Cerebellar cortex (tissue), 1 donor: ENCODE measurements at places on chromosomes 5 and 9.

- peak; percentile 3 for DNase-seq
Measured at GRCh38 chr5:159878988-159879471, 37.3 kb upstream of the ADRA1B start.

- no peak for DNase-seq
Measured at GRCh38 chr9:33942471-33943083, 106.1 kb downstream of the UBAP2 start.

DNA sequence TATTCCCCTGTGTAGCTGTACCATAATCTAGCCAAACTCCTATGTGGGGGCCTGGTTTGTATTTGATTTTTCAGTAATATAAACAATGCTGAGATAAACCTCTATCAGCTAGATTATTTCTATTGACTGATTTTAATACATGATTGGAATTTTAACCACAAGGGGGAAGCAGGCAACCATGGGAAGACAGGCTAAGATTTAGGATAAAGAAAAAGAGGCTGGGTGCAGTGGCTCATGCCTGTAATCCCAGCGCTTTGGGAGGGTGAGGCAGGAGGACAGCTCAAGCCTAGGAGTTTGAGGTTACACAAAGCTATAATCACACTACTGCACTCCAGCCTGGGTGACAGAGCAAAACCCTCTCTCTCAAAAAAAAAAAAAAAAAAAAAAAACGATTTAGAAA is 18.1 kb upstream of the GPX3 start:
- peak; percentile 54 for DNase-seq

DNA sequence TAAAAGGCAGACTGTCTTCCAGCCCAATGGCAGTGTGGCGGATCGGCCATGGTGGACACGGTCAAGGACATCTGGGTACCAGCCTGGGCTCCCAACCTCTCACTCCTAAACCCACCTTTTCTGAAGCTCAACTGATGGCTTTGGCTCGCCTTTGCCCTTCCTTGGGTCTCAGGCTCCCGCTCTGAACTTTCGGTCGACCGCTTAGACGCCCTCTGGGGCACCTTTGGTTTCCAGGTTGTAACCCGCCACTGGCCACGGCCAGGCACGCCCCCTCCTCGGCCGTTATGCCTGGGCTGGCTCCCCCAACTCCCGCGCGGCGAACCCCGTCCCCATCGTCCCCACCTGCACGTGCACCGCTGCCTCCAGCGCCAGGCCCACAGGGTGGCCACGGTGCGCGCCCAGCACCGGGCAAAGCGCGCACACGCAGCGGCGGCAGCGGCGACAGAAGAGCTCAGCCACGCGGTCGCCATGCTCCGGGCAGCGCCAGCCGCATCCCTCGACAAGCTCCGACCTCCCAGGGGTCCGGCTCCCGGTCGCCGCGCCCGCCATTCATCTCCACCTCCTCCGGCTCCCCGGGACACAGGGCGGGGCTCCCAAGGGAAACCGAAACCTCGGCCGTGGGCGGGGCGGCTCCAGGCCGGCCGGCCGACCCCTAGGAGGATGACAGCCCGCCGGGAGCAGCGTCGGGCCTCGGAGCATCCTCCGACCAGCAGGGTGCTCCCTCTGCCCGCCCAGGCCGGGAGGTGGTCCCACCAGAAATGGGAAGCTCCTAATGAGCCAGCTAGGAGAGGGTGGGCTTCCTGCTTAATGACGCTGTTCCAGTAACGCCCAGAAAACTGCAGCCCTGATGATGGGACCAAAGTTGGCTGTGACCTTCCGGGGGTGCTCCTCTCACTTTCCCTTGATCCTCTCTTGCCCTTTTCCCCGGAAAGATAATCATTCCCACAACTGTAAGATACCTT is at the start of gene TRIM14:
TSS of gene TRIM14 (minus strand) at position 583 of the 962 bp plus-strand sequence. CDS start at position 549, 34 bp downstream.
- DNase-seq, result peak; percentile 11

GRCh38 chr5:74499256-74500050 is 141.1 kb downstream of the ENC1 start:
- no peak for DNase-seq

DNA sequence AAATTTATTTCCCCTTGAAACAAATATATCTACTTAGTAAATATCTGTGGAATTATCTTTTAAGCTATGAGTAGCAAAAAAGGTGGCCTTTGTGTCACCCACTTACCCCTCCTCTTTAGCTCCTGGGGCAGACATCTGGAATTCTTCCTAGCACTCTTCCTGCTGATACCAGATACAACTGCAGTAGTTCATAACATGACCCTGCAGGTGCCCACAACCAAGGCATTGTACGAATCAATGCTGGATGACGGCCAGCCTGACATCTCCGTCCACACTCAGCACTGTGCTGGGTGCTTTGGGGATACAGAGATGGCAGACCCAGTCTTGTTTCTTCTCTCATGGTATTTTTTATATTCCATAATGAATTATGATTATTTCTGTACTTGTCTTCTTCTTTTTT is 152.3 kb downstream of the GOLPH3 start:
- DNase-seq, result no peak

DNA sequence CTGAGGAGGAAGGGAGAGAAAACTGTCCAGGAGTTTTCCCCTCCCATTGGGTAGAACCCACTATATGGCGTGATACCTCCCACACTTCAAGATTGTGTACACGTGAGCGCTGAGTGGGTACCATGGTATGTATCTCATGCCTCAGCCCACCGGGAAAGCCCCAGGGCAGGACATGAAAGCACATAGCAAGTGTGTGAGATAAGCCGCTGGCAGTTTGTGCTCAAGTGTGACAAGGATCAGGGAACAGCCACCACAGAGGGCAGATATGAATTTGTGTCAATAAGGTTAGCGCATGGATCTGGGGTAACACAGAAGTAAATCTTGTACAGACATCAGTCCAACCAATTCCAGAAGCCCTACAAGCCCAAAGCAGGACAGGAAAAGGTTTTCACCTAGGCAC is 42.6 kb upstream of the NAA35 start:
- DNase-seq, result no peak

DNA sequence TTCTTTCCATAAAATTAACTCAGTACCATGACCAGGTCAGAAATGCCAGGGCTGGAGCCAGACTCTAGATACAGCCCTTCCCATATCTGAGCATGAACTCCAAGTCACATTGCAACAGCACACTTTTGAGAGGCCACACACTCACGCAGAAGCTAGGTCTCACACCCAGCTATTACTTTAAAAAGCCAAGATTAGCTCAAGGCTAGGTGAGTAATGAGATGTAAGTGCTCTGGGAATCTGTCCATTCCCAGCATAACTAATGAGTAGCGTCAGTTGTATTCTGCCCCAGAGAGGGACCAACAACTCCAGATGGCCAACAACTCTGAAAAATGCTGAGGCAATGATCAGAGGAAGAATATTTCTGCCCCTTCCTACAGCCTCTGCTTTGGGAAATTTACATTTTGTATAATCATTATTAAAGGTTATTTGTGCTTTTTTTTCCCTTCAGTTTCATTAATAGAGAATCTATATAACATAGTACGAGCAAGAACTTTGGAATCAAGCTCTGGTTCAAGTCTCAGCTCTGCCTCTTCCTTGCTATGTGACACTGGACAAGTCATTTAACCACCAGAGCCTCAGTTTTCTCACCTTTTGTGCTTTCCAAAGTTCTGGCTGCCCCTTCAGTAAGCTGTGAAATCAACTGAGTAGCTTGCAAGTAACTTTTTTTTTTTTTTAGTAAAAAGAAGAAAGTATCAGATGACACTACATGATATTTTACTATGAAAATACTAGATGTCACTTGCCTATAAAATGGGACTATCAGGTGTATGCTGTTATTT is 118.3 kb downstream of the NR6A1 start:
- DNase-seq, result peak; percentile 41

DNA sequence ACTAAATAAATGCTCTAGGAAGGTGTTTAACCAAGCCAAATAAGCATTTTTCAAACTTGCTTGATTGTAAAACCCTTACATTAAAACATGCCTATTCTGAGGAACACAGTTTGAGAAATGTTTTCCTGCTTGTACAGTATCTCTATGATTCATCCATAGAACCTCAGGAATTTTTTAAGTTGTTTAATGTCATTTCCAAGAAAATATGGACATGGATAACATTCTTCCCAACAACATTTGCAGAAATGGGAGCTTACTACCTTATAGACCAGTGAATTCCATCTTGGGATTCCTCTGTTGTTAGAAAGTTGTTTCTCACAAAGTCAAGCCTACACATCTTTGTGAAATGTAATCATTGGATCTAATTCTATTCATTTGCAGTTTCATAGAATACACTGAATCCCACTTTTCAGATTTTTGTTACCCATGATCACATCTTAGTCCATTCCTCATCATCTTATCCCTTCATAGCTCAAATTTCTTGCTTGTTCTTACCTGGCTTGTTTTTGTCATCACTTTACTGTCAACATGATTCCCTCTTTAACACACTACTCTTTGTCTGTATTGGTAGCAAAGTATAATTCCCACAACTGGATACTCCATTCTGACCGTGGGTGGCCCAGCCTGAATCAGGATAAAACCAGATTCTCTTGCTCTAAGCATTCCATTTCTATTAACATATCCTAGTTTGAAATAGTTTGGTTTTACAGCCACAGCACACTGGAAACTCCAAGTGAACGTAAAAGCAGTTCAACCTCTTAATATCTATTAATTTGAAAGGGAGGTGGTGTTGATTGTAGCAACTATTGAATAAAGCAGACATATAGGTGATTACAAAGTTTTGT is 49.4 kb upstream of the PAPPA start:
- DNase-seq, result no peak

GRCh38 chr9:111926421-111926875 is 29.8 kb downstream of the UGCG start:
- no peak for DNase-seq

GRCh38 chr5:58818465-58818864 is 235.6 kb downstream of the RAB3C start:
- no peak for DNase-seq

GRCh38 chr9:122005597-122005996 is 87.5 kb downstream of the TTLL11 start:
- peak; percentile 63 for DNase-seq

DNA sequence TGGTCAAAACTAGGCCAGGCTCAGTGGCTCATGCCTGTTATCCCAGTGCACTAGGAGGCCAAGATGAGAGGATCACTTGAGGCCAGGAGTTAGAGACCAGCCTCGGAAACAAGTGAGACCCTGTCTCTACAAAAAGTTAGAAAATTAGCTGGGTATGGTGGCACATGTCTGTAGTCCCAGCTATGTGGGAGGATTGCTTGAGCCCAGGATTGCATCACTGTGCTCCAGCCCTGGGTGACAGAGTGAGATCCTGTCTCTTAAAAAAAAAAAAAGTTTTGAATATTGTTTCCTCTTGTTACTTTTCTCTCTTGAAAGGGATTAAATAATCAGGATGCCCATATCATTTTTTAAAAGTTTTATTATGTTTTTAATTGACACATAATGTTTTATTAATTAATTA is 7.6 kb downstream of the ARHGEF37 start:
- DNase-seq, result no peak

- DNase-seq, result no peak
Measured at GRCh38 chr5:114839360-114839759, 330.3 kb downstream of the TRIM36 start.

GRCh38 chr5:170745481-170746071 is 37.9 kb upstream of the GABRP start:
- peak; percentile 27 for DNase-seq

GRCh38 chr5:139482050-139482889 is at the start of gene STING1:
Gene STING1 (minus strand): TSS chr5:139482758. CDS start chr5:139481704, 1,054 bp downstream.
- peak; percentile 48 for DNase-seq

DNA sequence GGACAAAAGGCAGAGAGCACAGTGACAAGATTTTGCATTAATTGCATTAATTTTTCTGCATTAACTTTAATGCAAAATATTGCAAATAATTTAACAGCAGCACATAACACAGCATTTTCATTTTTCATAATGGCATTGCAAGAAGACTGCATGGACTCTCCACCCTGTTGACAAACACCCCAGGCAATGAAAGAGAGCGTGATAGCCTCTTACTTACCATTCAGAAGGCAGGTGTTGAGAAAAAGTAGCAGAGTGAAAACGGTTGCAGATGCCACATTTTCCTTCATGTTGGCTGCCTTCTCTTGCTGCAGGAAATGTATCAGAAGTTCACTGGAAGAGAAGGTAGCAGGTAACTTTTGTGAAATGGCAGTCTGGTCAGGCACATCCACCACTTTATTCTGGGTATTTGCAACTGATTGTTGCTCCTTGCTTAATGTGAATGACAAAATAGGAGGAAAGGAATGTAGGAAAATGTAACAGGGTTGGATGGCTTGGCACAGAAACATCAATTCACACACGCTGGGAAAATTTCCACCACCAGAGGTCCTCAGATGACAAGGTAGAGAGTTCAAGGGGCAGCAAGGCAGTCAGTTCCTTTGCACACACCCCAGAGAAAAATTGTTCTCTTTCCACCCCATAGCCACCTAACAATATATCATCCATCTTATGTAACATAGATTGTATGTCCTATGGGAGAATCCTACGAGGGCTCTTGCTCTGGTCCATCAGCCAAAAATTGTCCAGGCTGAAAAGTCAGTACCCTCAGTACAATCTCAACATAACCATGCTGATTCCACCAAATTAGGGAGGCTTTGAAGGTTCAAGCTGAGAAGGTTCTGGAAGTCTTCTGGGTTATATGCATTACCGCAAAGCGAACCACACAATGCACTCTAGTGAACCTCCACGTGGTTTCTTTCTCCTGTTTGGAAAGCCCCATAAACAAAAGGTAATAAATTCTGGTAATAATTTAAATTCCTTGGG is 41.9 kb upstream of the AGXT2 start:
- peak; percentile 50 for DNase-seq

GRCh38 chr9:12162181-12162815 is 530.9 kb upstream of the TYRP1 start:
- no peak for DNase-seq

GRCh38 chr9:114653556-114654159 is 3.9 kb downstream of the TEX53 start:
- peak; percentile 67 for DNase-seq

DNA sequence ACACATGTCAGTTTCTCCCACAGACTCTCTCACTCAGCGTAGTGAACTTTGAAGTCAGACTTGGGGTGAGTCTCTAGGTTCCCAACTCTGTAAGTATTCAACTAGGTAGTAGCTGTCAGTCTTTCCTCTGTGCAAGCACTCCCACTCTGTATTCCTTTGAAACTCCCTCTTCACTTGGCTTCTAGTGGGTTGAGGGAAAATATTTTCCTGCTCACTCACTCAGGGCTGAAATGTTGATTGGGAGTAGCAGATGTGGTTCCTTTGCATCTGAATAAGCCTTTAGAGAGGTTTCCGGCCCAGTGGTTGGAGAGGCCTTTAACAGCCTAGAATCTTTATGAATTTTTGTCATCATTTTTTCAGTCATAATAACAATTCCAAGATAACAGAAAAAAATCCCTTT is 18.1 kb upstream of the ARRDC3 start:
- DNase-seq, result no peak

DNA sequence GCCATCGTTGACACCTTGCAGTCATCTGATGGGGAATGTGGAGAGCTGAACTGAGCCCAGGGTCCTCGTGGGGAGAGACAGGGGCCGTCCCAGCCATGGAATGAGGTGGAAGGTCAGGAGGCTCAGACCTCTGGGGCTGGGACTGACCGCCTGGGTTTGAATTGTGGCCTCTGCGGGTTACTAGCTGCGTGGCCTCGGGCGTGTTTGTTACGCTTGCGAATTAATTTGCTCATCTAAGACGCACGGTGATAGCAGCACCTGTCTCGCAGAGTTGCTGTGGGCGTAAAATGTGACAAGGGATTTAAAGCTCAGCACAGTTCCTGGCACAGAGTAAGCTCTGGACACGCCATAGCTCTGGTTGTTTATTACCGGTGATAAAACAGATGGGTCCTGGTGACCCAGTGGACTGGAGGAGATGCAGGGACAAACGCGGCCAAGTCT is 19.4 kb upstream of the DAB2IP start:
- peak; percentile 69 for DNase-seq
